Left lung (tissue), 14 donors: ENCODE measurements at places on chromosomes 4 and X. TPM values are rescaled to one million over a fixed set of nuclear protein-coding genes. Genes with fewer than 3 reads are reported as not detected.

DNA sequence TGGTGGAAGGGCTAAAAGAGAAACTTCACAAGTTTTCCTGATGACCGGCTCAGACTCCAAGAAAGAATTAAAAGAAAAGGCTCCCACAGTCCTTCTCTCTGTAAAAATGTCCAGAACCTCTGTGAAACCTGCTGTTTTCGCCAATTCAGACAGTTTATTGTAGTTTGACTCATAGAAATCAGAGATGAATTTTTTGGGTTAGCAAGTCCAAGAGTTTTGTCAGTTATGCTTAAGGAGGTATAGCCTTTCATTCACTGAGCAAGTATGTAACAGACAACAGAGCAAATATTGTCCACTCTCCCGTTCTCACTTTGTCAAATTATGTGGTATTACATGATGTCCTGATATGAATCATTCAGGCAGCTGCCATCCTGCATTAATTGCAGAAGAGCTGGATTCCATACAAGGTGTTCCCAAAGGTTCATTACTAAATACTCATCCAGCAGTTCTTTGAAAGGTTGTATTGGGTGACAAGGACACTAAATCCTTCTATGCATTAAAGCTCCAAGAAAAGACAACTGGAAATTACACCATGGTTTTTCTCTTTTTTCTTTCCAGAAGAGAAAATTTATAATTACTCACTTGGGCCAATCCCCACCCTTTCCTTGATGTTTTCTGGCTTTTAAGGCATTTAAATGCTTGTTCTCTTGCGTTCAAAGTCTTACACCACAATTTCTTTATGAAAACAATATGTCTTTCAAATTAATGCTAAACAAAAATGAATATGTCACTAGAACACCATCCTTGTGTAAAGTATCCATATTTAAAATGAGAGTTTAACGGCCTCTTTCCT lies 30.0 kb upstream of the PLAC1 start:
- no peaks in the 10 kb centered on the region for H3K27me3 ChIP-seq
- no peak overlapping the region for H3K27ac ChIP-seq
- DNase-seq, result no peak
- H3K36me3 ChIP-seq, result no peaks in the 10 kb centered on the region

- H3K4me1 ChIP-seq, result peaks cover 18% of the 10 kb centered on the region
- no peaks in the 10 kb centered on the region for H3K27me3 ChIP-seq
These were observed 26.7 kb downstream of the IRF2 start for GRCh38 chr4:184447664-184448063.

GRCh38 chr4:159070742-159071141 lies 32.1 kb upstream of the RAPGEF2 start:
- DNase-seq, result no peak
- no peaks in the 10 kb centered on the region for H3K4me1 ChIP-seq
- no peaks in the 10 kb centered on the region for H3K36me3 ChIP-seq
- no peak overlapping the region for H3K4me3 ChIP-seq

The TEX13C gene
- polyA plus RNA-seq, result not detected

The SLC16A2 gene
- polyA plus RNA-seq, result 29.6 TPM

The AFP gene
- polyA plus RNA-seq, result 2.5 TPM

The ADGRA3 gene
- 67.1 TPM for polyA plus RNA-seq

The UGT2B11 gene
- polyA plus RNA-seq, result not detected

The SPP1 gene
- polyA plus RNA-seq, result 229 TPM

The RHOH gene
- polyA plus RNA-seq, result 0.75 TPM
